H9 (cell line): ENCODE measurements at places on chromosomes 3 and 15. TPM values are rescaled to one million over a fixed set of nuclear protein-coding genes. Genes with fewer than 3 reads are reported as not detected.

- DNase-seq: no peak
Observed at GRCh38 chr3:16864610-16865313, 20.0 kb upstream of the PLCL2 start.

GRCh38 chr3:85539232-85539631, 580.4 kb downstream of the CADM2 start:
- DNase-seq: no peak

DNA sequence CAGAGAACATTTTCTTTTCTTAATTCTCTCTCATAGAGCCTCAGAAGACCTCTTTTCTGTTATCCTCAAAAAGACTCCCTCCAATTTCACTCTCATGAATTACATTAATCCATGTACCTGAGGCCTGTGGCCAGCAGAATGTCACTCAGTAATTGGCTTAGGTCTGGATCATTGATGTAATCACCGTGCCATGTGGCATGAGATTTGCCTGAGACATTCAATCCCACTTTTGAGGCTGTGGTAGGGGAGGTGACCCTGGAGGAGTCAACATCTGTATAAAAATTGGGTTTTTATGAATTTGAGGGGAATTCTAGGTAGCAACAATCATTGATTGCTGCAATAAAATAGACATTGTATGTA, 295.3 kb downstream of the GBE1 start:
- no peak for DNase-seq

Gene MEF2A
- 20.7 and 25.2 TPM in 2 replicates for total RNA-seq

DNA sequence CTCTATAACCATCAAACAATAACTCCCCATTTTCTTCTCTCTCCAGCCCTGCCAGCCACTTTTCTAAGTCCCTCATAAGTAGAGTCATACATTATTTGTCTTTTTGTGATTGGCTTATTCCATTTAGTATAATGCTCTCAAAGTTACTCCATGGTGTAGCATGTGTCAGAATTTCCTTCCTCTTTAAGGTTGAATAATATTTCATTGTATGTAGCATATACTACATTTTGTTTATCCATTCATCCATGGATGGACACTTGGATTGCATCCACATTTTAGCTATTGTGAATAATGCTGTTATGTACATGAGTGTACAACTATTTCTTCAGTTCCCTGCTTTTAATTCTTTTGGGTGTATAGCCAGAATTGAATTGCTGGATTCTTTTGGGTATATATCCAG, 138.4 kb downstream of the ATG7 start:
- no peak for DNase-seq

GRCh38 chr15:41790169-41790568, 15.9 kb downstream of the MAPKBP1 start:
- DNase-seq: no peak

- no peak for DNase-seq
Observed at GRCh38 chr15:61459785-61460707, 230.9 kb upstream of the RORA start.

DNA sequence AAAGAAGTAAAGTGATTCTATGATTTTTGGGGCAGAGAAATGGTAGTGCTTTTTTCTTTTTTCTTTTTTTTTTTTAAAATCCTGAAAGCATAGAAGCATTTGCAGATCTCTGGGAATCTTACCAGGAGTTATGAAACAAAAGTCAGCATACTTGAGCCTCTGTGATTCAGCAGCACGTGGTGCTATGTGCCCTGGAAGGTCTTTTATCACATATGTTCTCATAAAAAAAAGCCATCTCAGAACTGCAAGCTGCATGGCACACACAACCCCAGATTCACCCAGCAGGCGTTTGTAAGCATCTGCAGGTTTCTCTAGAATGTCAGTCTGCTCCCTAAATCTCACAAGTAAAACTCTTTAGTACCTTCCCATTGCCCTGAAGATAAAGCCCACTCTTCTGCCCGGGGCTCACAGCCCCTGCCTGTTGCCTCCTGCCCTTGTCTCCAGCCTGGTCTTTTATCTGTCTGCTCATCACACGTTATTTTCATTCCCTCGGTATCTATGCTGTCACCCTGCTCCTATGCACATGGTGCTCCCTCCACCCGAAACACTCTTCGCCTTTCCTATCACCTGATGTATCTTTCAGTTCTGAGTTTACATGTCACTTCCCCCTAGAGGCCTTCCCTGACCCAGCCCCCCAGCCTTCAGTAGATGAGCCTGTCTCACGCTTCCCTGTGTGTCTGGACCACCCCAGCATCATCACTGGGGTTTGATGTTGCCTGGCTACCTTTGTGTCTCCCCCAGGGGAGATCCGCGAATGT, 72.4 kb downstream of the CHDH start:
- DNase-seq: no peak

DNA sequence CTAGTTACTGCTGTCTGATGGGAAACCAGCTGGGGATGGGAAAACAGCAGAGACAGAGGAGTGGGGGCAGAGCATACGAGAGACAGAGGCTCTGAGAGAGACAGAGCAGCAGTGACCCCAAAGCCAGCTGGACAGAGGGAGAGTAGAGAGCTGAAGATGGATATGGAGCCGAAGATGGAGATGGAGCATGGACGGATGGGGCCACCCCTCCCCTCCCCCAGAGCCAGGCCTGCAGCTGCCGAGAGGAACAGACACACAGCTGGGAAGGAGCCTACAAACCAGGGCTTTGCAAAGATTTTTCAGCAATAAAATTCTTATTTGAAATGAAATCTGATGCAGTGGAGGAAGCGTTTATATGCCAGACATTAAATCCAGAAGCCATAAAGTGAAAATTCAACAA, 167.6 kb upstream of the LINGO1 start:
- DNase-seq: no peak

GRCh38 chr15:36458411-36458810, 121.0 kb upstream of the CDIN1 start:
- DNase-seq: no peak

- DNase-seq: no peak
Observed at GRCh38 chr3:42814246-42814645, 5.0 kb downstream of the ACKR2 start.

DNA sequence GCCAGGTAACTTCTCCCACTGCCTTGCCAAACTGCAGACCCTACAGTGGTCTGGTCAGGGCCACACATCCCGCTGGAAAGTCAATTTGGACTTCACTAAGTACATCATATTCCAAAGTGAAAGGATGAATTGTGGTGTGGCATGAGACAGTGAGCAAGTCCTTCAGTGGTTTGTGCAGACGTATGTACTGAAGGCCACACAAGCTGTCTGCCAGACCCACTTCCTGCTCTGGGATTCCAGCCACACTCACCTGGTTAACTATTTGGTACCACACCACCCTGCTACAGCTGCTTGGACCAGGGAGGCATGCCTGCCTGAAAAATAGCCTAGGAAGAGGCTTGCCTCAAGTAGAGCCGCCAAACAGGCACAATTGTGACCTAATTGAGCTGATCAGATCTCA, 94.1 kb upstream of the STRIT1 start:
- DNase-seq: no peak

- DNase-seq: no peak
Observed at GRCh38 chr15:69758810-69759790, 306.5 kb downstream of the RPLP1 start.

GRCh38 chr3:32322311-32322710, 69.3 kb upstream of the CMTM7 start:
- DNase-seq: no peak

DNA sequence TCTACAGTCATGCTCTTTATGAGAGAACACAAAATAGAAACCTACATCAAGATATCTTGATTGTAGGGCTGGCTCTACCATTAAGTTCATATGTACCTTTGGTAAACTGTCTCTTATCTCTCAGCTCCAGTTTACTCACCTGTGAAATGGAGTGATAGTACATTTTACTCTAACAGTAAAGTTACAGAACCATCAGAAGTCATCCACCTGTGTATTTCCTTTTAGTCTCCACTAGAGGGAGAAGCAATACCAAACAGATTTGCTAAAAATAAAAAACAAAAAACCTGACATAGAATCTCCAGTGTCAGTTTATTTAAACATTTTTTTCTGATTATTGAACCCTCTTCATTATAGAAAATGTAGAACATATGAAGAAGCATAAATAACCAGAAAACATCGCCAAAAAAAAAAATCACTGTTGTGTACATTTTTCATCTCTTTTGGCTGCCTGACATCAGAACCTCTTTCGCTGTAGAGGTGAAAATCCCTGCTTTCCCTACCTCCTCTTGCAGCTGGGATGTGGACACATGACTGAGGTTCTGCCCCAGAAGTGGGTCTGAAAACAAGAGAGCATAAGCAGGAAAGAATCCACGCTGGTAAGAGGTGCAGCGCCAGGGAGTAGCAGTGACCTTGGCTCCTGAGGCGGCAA, 48.7 kb upstream of the WDR72 start:
- DNase-seq: no peak

DNA sequence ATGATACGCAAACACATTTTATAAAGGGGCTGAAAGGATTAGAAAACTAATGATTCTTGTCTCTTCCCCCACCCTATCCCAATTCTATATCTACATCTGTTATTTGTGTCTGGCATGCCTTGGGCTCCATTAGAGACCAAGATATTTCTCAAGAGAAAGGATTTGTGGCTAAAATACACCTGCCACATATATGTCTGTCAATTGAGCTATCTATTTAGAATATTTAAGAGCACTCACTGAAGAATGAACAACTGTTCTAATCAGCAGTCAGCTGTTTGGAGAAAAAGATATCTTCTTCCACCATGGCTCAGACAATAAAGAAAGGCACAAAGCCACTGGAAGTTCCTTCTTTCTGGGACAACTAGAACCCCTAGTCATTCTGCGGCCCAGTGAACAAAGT, 61.7 kb upstream of the LRRN1 start:
- no peak for DNase-seq

Gene P2RY13
- total RNA-seq: not detected in 2 replicates

GRCh38 chr3:129699199-129699598, 92.7 kb upstream of the PLXND1 start:
- no peak for DNase-seq
